ENCODE measurements at places on chromosomes 11 and 22.

DNA sequence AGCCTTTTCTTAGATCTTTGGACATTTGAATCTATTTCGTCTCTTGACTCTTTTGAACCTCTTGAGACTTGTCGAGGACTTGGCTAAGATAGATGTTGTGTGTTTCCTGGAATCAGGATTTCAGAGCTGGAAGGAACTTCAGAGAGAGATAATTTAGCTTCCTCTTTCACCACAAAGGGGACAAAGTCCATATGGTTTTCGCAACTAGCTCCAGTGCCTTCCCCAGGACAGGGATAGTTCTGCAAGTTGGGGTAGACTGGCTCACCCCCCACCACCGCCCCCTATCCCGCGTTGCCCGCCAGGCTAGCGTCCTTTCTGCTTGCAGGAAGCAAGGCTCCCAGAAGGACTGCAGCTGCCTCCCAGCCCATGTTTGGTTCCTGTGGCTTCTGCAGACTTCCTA is 75.7 kb upstream of the MYO18B start:
- DNase-seq: no peak

GRCh38 chr22:41517172-41518047 is 26.9 kb downstream of the POLR3H start:
- no peak for DNase-seq

GRCh38 chr22:17319546-17319945 is 49.7 kb upstream of the CECR2 start:
- DNase-seq: no peak

DNA sequence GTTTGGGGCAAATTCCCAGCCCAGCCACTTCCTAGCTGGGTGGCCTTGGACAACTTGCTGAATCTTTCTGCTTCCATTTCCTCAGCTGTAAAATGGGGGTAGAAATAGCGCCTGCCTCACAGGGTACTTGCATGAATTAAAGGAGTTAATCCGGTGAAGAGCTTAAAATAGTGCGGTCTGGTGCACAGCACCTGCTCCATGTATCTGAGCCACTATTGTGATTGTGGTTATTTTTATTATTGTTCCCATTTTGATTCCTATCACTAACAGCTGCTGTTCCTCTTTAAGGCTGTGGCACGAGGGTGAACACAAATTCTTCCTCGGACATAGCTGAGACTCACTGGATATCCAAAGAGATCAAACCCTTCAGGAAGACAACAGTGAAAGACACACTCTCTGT is 46.9 kb upstream of the TP53I11 start:
- DNase-seq: no peak

- no peak for DNase-seq
These were observed 20.9 kb upstream of the NAALAD2 start for GRCh38 chr11:90113541-90113940.

All from stimulated activated CD8-positive, alpha-beta memory T cell treated with anti-CD3 and anti-CD28 coated beads, Interleukin-4, amount 100 ng/mL, for 1 hour (primary cell).